ENCODE measurements at places on chromosomes 5 and 9.
A peak's percentile ranks its signal among the peaks of the same experiment; 100 is the strongest.

GRCh38 chr9:14405176-14405706, 91.3 kb upstream of the NFIB start:
- DNase-seq: no peak

- no peak for DNase-seq
These were observed 69.8 kb downstream of the CMYA5 start for GRCh38 chr5:79759436-79759835.

- peak; percentile 53 for DNase-seq
These were observed 158.7 kb upstream of the IER5L start for GRCh38 chr9:129336601-129337331.

- DNase-seq: no peak
These were observed 183.8 kb downstream of the NR3C1 start for GRCh38 chr5:143219696-143220095.

DNA sequence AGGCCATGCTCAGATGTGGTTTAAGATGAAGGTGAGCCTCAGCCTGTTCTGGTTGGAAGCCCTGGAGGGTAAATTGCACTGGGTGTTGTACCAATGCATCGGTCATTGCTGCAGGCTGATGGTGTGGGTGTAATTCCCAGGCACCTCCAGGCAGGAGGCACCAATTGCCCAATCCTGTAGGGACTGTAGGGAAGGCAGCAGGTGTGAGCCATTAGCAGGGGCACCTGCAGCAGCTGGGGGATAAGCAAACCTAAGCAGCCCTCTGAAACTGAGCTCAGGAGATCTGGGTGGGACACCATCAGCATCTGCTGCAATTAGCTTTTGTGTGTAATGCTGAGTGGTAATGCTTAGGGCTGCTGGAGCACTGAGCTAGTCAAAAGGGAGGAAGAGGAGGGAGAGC, 190.1 kb upstream of the TBC1D2 start:
- no peak for DNase-seq

All from activated naive CD4-positive, alpha-beta T cell treated with anti-CD3 and anti-CD28 coated beads, Interleukin-2, amount 10 ng/mL, durations not matched to agents 7 days and 5 days (primary cell).